NCI-H1417 treated with DMSO at 0.1 percent for 48 hours (cell line): ENCODE measurements at places on chromosomes 2 and 18.

GRCh38 chr2:38274286-38275276 lies 102.5 kb downstream of the ATL2 start:
- DNase-seq, result peak; percentile 83

- no peak for DNase-seq
These were observed 227.5 kb upstream of the KCNH7 start for GRCh38 chr2:163066085-163066484.

- no peak for DNase-seq
These were observed 68.6 kb downstream of the CAB39 start for GRCh38 chr2:230781130-230781797.

DNA sequence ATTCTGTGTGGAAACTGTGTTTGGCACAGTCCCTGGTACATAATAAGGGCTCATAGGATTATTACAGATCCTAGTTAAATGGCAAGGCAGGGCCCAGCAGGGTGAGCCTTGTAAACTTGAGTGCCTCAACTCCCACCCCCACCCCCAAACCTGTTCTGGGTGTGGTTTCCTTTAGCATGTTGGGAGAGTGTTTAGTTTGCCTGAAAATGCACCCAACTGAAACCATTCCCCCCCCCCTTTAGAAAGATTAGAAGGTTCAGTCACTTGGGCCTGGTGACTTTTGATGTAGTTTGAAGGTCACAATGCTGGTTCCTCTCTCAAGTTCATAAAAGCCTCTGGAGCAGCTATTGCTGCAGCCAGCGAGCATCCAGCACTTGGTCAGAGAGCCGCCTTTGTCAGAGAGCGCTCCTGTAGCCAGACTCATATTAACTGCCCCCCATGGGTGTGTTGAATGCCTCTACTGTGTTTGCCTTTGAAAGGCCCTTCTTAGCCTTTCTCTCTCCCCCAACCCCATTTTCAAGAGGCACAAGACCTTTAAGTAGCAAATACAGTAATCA lies 113.7 kb downstream of the SPTBN1 start:
- DNase-seq, result no peak

DNA sequence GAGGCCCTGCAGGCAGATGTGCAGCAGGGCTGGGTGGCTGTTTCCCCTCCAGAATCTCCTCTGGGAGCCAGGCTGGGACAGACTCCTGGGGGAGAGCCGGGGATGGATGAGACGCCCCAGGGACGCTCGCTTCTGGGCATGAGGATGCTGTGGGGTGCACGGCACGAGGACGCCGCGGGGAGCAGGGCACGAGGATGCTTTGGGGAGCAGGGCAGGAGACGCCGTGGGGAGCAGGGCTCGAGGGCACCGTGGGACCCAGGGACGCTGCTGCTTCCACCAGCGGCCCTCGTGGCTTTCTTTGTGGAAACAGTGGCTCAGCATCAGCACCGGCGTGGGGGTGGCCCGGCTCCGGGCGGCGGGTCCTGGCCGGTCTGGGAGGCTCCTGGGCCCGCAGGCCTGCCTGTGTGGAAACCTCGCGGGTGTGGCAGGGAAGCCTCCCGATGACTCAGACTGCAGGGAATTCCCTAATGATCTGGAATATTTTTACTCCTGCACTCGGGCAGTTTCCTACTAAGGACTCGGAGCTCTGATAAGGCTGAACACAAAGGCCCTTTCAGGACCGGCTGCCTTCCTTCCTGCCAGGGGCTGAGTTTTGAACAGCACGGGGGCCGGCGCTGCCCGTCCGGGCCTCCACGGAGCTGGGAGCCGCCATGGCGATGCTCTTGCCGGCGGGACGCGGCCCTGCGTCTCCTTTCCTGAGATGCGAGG lies 62.6 kb downstream of the NFATC1 start:
- no peak for DNase-seq

DNA sequence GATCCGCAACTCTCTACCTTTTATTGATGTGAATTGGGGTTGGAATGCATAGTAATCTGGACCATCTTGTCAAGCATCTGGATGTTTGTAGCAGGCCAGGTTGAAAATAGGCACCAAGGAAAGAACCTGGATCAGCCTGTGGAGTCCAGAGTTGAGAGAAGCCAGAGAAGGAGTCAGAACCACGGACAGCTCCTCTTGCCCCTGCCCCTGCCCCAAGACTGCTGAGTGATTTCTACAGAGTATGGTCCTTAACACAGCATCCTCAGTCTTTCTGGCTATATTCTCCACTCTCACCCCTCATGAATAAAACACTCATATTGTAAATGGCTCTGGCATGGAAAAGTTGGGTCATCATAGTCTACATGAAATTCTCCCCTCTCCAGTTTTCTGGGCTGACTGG lies 154.6 kb downstream of the LOXHD1 start:
- DNase-seq, result no peak

- DNase-seq, result no peak
These were observed 65.1 kb upstream of the CTLA4 start for GRCh38 chr2:203802342-203803052.

DNA sequence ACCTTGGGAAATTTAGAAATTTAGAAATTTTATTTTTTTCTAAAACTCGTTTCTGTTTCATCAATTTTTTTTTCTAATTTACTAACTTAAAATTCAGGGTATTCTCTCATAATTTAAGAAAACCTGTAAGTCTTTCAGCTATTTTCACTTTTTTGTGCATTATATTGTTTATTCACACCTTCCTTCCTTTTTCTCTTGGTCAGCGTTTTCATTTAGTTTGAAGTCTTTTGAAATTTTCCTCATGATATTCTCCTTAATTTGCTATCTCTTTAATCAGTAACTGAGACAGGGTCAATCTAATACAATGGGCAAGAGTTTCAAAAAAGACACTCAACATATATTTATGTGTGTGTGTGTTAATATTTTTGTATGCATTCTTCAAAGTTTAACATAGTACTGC lies 50.5 kb upstream of the MSTN start:
- no peak for DNase-seq

DNA sequence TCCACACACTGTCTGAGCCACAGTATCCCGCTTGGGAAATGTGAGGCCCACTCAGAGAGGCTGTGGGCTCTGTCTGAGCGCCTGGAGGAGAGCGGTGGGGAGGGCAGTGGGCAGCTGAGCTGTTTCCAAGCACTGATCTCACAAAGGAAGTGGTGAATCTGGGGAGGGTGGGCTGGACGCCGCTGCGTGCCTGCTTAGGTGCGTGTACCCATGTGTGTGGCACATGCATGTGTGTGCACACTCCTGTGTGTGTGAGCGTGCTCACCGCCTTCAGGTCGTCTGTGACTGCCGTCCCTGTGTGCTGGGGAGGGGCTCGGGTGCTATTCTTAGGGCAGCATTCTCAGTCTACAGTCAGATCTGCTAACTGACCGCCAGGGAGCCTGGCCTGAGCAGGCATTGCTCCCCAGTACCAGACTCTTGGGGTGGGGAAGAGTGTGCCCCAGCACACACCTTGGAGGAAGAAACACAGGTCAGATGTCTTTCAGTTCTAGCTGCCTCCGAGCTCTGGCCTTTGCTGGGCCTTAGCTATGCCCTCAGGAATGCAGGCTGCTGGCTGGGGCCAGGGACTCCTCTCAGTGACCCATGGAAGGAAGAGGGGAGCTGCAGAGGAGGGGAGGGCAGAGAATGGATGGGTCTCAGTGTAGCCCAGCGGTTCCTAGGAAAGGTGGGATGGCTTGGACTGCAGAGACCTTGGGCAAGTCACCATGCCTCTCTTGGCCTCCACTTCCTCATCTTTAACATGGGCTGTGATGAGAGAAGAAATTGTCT lies 31.4 kb downstream of the KCNIP3 start:
- DNase-seq, result no peak

- DNase-seq, result peak; percentile 89
These were observed 92.3 kb downstream of the B3GNT2 start for GRCh38 chr2:62287899-62288880.

DNA sequence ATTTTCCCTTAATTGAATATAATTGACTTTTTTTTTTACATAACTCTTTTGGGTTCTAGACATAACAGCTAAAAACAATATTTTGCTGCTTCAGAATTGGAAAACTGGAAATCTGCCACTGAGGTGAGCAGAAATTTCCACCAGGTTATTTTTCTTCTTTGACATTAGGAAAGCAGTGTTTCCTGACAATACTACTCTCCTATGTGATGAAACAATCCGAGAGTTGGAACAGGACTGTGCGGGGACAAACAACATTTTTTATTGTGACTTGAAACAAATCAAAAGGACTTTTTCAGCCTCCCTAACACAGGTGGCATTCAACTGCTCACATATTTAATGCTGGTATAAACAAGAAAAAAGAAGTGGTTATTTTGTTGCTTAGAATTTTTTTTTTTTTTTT lies 237.2 kb downstream of the RNF152 start:
- DNase-seq, result no peak
